ENCODE measurements at places on chromosomes 12 and 14.

DNA sequence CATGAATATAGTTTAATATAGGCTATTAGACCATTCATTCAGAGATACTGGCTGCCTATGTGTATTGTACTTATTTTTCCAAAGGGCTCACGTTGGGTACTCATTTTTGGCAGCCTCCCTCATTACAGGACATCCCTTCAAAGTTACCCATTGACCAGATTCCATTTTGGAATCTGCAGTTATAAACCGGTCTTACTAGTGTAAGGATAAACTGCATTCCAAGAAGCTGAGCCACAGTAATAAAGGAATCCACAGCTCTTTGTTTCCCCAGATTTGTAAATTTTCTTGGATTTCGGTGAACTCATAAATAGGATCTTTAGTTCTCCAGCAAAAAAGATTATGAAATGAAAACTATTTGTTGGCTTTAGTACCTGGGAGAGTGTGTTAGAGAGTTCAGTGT, 18.9 kb upstream of the CFL2 start:
- DNase-seq = no peak

DNA sequence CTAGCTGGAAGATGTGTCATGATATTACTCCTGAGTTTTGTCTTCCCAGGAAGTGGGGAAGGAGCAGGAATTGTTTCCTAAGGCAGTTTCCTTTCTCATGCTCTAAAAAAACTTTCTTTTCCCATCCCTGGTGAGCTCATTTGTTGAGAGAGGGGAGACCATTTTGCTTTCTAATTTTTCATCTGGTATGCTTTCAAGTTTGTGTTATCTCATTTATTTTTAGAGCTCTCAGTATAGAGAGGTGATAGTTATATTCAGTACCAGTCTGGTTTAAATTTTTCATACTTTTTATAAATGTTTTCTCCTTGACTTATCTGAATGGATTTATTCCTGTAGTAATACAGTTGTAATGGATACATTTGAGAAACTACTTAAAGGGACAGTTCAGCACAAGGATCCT, 79.6 kb downstream of the FBXW8 start:
- DNase-seq = no peak

- no peak for DNase-seq
Observed at GRCh38 chr14:61683108-61683507, 12.2 kb upstream of the HIF1A start.

- DNase-seq = no peak
Observed at GRCh38 chr12:54416687-54417603, 2.1 kb downstream of the ITGA5 start.

DNA sequence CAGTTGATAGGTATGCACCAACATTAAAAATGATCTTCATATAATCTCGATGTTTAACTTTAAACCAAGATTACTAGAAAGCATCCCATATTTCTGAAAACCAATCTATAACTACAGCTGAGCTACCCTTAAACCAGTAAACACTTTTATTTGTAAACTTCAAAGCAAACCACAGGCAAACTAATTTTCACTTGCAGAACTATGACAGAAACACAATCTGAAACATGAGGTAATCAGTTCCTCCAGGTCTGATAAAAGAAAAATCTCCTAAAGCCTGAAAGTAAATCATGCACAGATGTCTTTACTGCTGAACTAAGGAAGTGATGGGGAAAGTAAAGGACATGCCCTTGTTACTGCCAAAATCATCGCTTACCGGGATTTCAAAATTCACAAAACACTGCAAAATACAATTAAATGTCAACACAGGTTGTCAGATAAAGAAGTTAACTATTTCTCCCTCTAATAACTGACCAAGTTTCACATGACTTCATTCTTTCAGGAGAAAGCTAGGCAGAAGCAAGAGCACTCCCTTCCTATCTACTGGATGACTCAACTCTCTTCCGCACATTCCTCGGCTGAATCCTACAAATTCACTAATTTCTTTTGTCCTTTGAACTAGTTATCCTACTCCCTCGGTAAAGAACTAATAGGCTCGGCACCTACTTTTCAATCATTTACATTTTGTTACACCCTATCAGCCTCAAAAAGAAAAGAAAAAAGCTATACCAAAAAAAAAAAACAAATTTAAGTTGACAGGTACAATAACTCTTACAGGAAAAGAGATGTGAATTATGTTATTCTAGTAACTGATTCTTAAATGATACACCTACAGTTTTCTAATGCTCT, 1.4 kb downstream of the EEA1 start:
- no peak for DNase-seq

- no peak for DNase-seq
Observed at GRCh38 chr12:29164477-29165393, 15.7 kb downstream of the FAR2 start.

- DNase-seq = no peak
Observed at GRCh38 chr14:64628940-64629408, 75.2 kb upstream of the PLEKHG3 start.

GRCh38 chr12:29655861-29656260, 127.9 kb downstream of the TMTC1 start:
- no peak for DNase-seq

DNA sequence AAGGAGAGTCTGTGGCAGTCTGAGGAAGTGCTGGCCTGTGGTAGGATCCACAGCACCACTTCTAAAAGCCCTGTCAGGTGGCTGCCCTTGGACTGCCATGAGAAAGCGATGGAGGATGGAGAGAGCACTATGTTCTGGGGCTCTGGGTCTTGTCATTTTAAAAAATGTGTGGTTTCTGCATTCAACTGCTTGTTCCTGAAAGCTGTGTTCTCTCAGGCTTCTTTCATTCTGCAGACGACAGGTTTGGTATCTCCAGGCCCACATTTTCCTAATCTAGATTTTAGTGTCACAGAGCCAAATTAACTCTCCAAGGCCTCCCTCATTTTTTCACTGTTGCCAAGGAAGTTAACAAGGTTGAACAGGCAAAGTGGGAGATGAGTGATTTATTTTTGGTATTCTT, 10.5 kb downstream of the OVCH1 start:
- DNase-seq = no peak

GRCh38 chr12:57089271-57090245, 644 bp downstream of the NAB2 start:
- DNase-seq = no peak

GRCh38 chr12:46663318-46663717, 162.5 kb downstream of the SLC38A4 start:
- DNase-seq = no peak

Measured in T-helper 22 cell (primary cell).